ENCODE measurements at places on chromosomes 6 and 20.
A peak's percentile ranks its signal among the peaks of the same experiment; 100 is the strongest.

DNA sequence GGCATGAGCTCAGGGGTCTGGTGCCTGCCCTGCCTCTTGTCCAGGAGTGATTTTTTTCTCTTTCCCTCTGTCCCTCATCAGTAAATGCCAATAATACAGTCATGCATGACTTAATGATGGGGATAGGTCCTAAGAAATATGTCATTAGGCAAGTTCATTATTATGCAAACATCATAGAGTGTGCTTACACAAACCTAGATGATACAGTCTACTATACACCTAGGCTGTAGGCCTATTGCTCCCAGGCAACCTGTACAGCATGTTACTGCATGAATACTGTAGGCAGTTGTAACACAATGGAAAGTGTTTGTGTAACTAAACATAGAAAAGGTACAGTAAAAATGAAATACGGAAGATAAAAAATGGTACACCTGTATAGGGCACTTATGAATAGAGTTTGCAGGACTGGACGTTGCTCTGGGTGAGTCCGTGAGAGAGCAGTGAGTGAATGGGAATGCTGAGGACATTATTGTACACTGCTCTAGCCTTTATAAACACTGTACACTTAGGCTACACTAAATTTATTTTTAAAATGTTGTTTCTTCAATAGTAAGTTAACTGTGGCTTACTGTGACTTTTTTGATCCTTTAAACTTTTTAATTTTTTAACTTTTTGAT, 22.1 kb downstream of the PBOV1 start:
- DNase-seq, result no peak

DNA sequence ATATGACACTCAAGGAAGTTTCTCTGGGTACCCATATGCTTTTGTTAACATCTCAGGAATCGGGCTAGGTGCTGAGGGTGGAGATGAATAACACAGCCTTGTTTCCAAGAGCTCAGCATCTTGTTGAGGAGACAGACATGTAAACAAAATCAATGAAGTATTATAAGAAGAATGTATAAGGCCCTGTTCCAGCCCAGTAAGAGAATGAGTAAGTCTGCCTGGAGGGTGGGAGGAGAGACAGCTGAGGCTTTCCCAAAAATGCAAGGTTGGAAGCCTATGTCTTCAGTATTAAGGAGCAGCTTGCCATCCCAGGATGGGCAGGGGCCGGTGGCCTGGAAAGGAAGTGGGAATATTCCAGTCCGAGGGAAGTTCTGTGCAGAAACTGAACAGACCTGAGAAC, 615.3 kb upstream of the BTBD3 start:
- DNase-seq, result no peak

- DNase-seq, result no peak
These were observed 8.1 kb downstream of the RANBP9 start for GRCh38 chr6:13703496-13703895.

- no peak for DNase-seq
These were observed 1.8 kb upstream of the CST3 start for GRCh38 chr20:23639490-23639958.

DNA sequence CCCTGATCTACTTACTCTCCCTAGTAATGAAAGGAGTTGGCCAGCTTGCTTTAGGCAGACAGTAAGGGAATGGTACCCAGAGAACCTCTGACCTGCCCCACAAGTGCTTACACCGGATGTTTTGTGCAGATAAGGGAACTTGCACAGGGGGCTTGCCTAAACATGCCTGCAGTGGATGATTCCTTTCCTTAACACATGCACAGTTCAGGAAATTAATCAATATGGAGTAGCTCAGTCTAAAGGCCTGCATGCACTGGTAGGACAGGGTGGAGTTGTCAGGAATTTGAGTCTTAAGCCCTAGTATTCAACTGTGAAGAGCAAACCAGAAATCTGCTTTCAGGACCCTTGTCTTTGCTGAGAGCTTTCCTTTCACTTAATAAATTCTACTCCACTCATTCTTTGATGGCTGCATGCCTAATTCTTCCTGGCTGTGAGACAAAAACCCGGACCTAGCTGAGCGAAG, 3.9 kb upstream of the TRIM38 start:
- no peak for DNase-seq

DNA sequence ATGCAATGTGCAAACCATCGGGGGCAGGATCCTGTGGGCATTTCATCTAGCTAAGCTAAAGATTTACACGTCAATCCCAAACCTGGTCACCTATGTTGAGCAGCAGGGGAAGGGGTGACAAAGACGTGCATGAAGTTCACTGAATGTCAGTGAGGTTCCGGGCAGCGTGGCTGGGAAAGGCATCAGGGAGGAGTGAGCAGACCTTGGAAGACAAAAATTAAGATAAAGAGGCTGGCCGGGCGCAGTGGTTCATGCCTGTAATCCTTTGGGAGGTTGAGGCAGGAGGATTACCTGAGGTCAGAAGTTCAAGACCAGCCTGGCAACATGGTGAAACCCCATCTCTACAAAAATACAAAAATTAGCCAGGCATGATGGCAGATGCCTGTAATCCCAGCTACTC, 126.1 kb downstream of the PREX1 start:
- no peak for DNase-seq

GRCh38 chr6:155177363-155177961, 86.4 kb upstream of the CLDN20 start:
- peak; percentile 40 for DNase-seq

- DNase-seq, result no peak
These were observed 15.2 kb downstream of the KIF25 start for GRCh38 chr6:168012431-168013249.

GRCh38 chr6:162090734-162091133, 636.8 kb downstream of the PRKN start:
- DNase-seq, result no peak

DNA sequence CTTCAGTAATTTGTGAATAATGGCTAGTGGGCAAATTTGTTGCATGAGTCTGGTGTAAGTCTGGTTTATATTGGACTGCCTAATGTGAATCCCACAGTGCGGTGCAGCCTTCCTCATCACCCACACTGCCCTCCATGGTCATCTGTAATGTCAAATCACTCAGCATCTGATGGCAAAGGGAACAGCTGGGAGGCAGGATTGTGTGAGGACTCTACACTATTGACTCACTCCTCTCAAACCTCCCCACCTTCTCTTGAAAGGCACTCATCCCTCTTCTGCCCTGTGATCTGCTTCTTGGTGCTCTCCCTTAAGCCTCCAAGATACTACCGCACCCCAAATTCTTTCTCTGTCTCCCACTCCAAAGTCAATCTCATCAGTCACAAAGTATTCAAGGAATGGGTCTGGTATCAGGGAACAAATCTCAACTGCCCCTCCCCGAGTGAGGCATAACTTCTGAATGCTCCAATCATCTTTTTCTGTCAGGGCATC, 146.0 kb upstream of the BEND6 start:
- no peak for DNase-seq

DNA sequence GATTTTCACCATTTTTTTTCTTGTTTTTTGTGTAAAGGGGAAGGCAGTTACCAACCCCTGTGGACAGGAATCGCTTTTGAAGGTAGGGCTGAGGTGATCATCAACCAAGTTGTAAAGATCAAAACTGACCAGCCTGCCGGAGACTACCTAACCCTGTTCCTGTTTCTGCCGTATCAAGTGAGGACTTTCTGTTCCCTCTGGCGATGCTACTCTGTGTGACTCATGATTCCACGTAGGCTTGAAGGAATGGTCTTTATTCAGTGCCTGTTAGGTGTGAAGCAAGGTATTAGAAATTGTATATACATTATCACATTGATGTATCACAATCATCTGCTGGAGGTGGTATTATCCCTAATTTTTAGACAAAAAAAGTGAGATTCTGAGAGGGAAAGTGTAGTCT, 161.3 kb downstream of the SOX4 start:
- DNase-seq, result no peak

- no peak for DNase-seq
These were observed 270.3 kb downstream of the LAMA2 start for GRCh38 chr6:129153257-129153656.

DNA sequence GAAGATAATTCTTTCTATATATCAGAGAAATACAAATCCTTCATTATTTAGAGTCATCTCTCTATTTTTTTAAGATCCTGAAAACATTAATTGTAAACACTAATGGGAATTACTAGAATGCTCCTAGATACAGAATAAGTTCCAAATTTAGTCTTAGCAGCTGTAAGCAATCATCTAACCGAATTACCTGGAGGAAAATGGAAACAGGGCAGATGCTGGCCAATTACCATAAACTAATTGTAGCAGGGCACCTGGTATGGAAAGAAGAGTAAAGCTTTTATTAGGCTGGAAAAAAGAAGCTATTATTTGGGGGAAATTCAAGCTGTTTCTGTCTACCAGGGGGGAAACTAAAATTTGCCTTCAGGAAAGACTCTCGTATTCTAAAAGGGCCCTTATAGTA, 257.5 kb downstream of the MMUT start:
- DNase-seq, result no peak

DNA sequence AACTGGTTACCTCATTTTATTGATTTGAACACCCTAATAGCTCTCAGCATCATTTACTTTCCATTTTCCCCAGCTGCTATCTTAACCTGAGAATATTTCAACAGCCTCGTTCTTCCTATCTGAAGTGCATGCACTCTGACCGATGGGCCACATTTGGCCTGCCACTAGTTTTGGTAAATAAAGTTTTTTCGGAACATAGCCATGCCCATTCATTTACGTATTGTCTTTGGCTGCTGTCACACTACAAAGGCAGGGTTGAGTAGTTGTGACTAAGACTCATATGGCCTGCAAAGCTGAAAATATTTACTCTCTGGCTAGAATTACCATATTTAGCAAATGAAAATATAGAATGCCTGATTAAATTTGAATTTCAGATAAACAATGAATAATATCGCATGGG, 10.8 kb downstream of the ADGRF4 start:
- no peak for DNase-seq

DNA sequence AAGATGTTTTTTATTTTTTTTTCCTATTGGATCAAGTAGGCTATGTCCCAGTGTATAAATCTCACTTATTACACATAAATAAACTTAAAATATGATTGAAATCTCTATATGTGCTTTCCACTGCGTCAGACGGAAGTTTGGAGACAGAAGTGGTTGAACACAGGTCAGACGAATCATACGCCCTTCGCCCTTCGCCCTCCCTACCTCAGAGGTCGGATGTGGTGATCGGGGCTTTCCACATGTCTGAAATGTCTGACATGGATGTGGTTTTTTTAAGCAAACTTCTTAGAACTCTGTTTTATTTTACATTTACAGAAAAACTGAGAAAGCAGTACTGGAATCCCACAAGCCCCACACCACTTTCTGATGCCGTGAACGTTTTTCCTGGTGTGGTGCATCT, 344.4 kb downstream of the THBS2 start:
- no peak for DNase-seq

DNA sequence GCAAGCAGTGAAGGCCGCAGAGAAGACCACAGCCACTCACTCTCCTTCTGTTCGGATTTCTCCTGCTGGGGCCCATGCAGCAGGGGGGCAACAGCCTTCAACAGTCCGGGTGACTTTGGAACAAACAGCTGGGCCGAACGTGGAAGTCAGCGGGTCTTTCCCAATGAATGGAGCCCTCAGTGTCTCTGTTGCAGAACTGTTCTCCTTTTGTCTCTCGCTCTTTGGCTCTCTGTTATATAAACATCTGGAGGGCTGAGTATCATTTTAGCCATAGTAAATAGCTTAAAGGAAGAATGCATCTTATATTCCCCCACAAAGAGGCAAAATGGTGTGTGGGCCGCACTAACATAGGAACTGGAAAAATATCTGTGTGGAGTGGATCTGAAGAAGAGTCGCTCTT, 136.7 kb upstream of the RALGAPA2 start:
- DNase-seq, result no peak

DNA sequence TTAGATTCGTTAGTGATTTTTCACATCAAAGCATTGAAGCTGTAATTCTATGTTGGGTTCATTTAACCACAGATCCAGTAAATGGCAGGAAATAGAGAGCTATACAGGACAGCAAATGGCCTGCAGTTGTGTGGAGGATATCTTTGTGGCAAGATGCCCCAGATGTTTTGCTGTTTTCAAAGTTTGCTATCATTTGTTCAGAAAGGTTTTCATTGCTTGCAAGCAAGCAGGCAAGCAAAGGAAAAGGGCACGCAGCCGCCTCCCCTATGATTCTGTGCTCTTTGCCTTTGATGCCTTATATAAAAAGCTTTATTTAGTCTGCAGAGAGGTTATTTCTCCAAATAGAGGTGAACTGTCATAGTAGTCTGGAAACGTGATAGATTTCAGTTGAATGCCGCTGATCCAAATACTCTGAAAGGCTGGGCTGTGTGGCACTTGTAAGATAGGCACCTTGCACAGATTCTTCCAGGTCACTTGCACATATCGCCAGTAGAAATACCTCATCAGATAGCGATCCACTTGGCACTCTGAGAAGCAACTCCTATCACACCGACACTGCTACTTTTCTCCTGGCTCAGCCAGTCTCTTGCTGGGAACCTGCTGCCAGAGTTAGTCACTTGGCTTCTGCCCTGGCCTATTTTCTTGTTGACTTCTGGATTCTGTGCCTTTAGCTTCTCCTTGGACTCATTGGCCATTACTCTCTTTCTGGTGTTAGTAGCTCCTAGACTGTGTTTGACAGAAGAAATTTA, 66.4 kb downstream of the UTRN start:
- no peak for DNase-seq

DNA sequence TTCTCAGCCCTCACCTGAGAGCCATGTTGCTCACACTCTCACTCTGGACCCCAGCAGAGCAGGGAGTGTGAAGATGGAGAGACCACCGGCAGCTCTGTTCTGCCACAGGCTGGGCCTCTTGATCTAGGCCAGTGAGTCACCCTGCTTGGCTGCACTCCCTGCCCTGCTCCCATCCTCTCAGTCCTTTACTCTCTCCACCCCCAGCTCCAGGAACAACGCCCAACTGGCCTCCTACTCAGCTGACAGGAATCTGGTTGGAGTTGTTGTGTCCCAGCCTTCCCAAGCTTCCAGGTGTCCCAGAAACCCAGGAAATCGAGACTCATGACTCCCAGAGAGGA, at the start of gene PSORS1C1:
TSS of gene PSORS1C1 (plus strand) at position 260 of the 338 bp plus-strand sequence. CDS start 14,833 bp downstream, outside the sequence.
- no peak for DNase-seq

DNA sequence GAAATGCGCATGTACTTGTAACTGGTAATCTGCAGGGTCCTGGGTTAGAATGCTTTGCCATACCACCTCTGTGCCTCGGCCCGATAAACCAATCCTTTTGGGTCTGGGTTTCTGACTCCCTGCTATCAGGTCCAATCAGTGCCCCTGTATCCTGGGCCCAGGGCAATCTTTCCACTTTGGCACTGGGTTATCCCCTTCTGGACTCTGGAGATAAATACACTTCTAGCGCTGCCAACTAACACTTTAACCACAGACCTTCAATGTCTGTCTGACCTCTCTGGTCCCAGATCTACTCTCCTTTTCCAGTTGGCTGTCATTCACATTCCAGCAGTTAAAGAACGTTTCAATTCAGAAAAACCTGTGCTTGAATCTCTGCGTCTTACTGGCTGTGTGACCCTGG, 55.3 kb downstream of the DNAAF9 start:
- no peak for DNase-seq
